ENCODE measurements at places on chromosomes 6 and 20. TPM values are rescaled to one million over a fixed set of nuclear protein-coding genes. Genes with fewer than 3 reads are reported as not detected.

Gene RIPOR3
- total RNA-seq: 0.42 TPM

Gene PTCRA
- total RNA-seq: 6.9 TPM

Gene UNC93A
- total RNA-seq: not detected

Gene SLC22A23
- 6.0 TPM for total RNA-seq

Gene MUC22
- not detected for total RNA-seq

Gene PCSK2
- total RNA-seq: not detected

Gene OR2B6
- not detected for total RNA-seq

Gene GSTA2
- not detected for total RNA-seq

Gene FAM209B
- 0.52 TPM for total RNA-seq

Gene LRFN2
- 0.21 TPM for total RNA-seq

Gene HLA-DPB1
- total RNA-seq: 166 TPM

Gene ENPP1
- total RNA-seq: 0.21 TPM

Gene COL9A3
- not detected for total RNA-seq

Gene WFDC5
- not detected for total RNA-seq

Gene RIN2
- total RNA-seq: 10.6 TPM

Gene RAET1L
- total RNA-seq: 0.10 TPM

Gene CGA
- total RNA-seq: not detected

Gene PERP
- 0.73 TPM for total RNA-seq

Gene ANKRD66
- total RNA-seq: not detected

Gene HLA-DQB2
- total RNA-seq: 1.0 TPM

Gene TENT5A
- total RNA-seq: 25.9 TPM

Gene FAM83C
- total RNA-seq: not detected

Gene IL20RA
- total RNA-seq: 0.10 TPM

Gene RIMS1
- under 0.01 TPM for total RNA-seq

Gene ENPP4
- 17.5 TPM for total RNA-seq

Gene CD24
- total RNA-seq: 2.4 TPM
